CD4-positive, alpha-beta T cell treated with Interleukin-6 at 100 ng/mL for 8 hours (primary cell): ENCODE measurements at places on chromosomes 4 and X.

GRCh38 chrX:47422444-47422843 is 52.1 kb downstream of the ZNF157 start:
- DNase-seq = no peak

GRCh38 chr4:24249972-24250371 is 334.4 kb downstream of the DHX15 start:
- no peak for DNase-seq

DNA sequence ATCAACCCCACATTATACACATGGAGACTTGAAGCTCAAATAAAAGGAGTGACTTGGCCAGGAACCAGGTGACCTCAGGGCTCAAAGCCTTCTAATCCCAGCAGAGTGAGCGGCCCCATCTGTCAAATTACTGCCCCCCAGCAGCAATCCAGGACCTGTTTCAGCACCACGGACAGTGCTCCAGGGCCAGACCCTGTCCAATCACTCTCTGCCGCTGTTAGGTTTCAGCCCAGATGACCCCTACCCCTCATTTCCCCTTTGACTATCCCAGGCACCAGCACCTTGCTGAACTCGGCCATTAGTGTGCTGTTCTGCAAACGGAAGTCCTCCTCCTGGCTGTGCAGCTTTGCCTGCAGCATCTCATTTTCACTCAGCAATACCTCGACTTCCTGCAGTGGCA is 5.1 kb downstream of the GRIPAP1 start:
- no peak for DNase-seq

DNA sequence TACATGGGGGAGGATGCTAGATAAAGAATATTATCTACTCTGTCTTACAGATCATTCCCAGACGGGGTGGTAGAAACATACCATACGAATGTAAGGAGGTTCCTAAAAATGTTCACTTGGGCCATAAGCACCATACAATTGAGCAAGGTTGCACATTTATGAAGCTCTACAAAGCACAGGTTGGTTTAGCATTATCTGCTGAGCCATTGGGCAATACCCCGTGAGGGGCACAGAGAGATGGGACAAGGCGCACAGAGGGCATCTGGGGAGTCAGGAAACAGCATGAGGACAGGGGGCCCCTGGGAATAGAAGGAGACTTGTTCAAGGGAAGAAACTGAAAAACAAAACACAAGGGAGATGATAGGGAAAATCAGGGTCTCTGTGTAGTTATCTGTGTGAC is 305.3 kb downstream of the TRIML1 start:
- no peak for DNase-seq

GRCh38 chrX:23525531-23525930 is 141.8 kb upstream of the PRDX4 start:
- no peak for DNase-seq

GRCh38 chr4:78483811-78484210 is 67.8 kb upstream of the ANXA3 start:
- DNase-seq = no peak

- DNase-seq = no peak
Measured at GRCh38 chr4:56860781-56861180, 39.3 kb upstream of the SPINK2 start.
